ENCODE measurements at places on chromosomes 3 and 15. TPM values are rescaled to one million over a fixed set of nuclear protein-coding genes. Genes with fewer than 3 reads are reported as not detected.

ECE2 gene
- not detected for polyA plus RNA-seq

NEK10 gene
- polyA plus RNA-seq = 2.2 TPM

DNA sequence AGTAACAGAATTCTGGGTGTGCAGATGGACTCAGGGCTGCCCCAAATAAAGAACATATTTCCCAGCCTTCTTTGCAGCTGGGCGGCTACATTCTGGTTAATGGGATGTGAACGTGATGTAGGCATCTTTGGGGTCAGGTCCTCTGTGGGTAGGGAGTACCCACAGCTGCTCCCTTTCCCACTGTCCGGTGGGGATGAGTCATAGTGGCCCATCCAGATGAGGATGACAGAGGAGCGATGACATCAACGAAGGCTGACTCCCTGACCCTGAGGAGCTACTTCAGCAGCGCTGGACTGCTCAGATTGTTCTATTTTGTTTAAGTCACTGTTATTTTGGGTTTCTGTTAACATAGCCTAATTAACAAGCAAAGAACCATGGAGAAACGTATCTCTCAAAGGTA, 38.0 kb downstream of the SRPRB start:
- no peak for DNase-seq

SNRPN gene
- 196 TPM for polyA plus RNA-seq
